Breast epithelium (tissue), 4 donors: ENCODE measurements at places on chromosomes 16 and 17.

- DNase-seq = no peak
These were observed 800 bp downstream of the ZNF747 start for GRCh38 chr16:30533748-30534367.

GRCh38 chr16:86942151-86943051 is 364.1 kb downstream of the FOXL1 start:
- DNase-seq = no peak

DNA sequence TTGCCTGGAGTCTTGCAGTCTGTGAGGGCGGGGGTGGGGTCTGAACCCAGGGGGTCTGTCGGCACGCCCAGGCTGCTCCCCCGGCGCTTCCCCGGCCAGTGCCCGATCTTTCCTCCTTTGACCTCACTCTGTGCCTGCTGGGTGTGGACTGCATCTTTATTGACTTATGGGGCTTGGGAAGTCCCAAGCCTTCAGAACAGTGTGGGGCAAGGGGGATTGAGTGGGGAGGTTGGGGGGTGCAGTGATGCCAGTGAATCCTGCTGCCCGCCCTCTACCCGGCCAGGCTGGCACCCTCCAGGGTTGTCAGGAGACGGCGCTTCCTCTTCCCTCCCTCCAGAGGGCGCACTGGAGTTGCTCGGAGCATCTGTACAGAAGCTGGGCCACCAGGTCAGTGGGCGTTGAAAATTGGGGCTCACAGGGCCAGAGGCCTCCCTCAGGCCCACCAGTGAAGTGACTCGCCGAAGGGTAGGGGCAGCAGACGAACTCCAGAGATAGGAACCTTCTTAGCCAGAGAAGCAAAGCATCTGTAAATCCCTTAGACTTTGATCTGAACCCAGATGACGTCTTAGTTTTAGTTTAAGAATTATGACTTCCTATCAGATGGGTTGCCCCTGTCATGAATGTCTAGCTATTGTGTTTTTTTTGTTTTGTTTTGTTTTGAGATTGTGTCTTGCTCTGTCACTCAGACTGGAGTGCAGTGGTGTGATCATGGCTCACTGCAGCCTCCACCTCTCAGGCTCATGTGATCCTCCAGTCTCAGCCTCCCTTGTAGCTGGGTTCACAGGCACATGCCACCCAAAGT is 184.8 kb upstream of the CIBAR2 start:
- no peak for DNase-seq

DNA sequence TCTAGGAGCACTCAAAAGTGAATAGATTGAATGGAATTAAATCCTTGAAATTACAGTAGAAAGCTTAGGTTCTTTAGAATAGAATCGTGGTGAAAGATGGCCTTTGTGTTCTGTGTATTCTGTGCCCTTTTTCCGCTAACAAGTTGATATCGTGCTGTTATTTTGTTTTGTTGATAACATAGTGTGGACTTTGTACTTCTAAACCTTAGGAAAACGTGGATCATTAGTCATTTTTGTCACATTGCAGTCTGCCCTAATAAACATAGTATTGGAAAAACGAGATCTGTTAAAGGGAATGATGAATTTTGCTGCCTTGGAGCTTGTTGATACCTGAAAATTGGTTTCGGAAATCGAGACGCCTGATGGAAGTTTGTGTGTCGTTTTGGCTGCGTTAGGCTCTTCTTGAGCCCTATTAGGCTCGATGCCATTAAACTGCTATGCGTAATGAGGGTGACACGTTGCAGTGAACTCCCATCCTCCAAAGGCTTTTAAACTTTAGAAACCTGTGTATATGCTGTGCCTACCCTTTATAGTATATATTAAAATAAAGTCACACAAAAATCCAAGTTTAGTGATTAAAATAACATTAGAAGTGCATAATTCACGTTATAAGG is 145.7 kb downstream of the PRKCA start:
- no peak for DNase-seq

DNA sequence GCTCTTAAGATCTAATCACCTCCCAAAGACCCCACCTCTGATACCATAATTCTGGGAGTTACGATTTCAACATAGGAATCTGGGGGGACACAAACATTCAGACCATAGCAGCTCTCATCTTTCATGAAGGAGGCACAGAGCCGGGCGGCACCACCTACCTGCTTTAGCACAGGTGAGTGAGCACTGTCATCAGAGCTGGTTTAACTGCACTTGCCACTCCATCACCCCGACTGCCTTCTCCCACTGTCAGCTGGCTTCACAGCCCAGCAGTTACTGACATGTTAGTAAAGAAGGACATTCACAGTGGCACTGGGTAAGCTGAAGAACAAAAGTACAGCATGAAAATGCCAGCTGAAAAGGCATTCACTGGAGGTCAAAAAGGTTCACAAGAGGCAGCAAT is 22.5 kb downstream of the GABARAPL2 start:
- DNase-seq = no peak

GRCh38 chr16:11229906-11230305 is 26.1 kb downstream of the SOCS1 start:
- peak; percentile 91 for DNase-seq

DNA sequence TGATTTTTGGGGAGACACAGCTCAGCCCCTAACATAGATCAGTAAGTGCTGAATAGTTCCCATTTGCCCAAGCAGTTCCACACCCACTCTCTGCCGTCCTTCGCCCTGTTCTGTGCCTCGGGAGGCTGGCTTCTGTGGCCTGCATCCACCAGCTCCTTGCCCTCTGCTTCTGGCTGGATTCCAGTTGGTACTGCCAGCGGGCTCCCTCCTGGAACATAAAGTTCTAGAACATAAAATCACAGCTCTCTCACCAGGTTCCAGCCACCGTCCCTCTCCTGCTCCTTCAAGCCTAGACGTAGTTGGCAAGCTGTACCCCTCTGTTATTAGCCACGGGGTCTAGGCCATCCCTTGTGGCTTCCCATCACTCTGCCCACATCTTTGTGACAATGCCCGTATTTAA is 3.9 kb upstream of the MRPS23 start:
- peak; percentile 89 for DNase-seq

- no peak for DNase-seq
These were observed 2.3 kb upstream of the PECAM1 start for GRCh38 chr17:64393000-64393402.

- no peak for DNase-seq
These were observed 57.0 kb downstream of the AIPL1 start for GRCh38 chr17:6377906-6378305.
